Right renal cortex interstitium (tissue), 3 donors: ENCODE measurements at places on chromosomes 6 and 20.

- DNase-seq, result peak; percentile 60
These were observed 8.3 kb downstream of the CEP250 start for GRCh38 chr20:35463455-35464300.

GRCh38 chr6:9783567-9783966 lies 631.3 kb downstream of the TFAP2A start:
- DNase-seq, result no peak

GRCh38 chr6:36197739-36198221 lies 1.2 kb downstream of the BRPF3 start:
- no peak for DNase-seq

- no peak for DNase-seq
These were observed 3.5 kb downstream of the COL9A3 start for GRCh38 chr20:62820208-62820961.

DNA sequence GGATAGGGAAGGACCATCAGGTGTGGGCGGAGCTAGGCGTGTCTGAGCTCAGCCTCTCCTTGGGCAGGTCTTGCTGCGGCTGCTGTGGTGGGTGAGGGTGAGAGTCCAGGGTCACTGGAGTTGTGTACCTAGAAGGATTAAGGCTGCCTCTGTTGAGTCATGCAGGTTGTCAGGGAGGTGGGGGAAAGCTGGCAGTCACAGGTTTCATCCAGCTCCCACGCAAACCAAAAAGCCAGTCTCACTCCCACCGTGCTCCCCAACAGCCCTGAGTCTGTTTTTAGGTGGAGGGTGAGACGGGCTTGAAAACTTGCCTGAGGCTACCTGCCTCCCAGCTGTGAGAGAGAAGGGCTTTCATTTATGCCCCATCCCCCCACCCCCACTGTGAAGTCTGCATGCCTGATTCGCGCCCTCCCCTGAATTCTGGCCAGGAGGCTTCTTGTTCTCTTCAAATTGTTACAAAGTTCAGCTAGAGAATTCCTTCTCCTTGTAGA lies 161.5 kb downstream of the MYLK4 start:
- no peak for DNase-seq

DNA sequence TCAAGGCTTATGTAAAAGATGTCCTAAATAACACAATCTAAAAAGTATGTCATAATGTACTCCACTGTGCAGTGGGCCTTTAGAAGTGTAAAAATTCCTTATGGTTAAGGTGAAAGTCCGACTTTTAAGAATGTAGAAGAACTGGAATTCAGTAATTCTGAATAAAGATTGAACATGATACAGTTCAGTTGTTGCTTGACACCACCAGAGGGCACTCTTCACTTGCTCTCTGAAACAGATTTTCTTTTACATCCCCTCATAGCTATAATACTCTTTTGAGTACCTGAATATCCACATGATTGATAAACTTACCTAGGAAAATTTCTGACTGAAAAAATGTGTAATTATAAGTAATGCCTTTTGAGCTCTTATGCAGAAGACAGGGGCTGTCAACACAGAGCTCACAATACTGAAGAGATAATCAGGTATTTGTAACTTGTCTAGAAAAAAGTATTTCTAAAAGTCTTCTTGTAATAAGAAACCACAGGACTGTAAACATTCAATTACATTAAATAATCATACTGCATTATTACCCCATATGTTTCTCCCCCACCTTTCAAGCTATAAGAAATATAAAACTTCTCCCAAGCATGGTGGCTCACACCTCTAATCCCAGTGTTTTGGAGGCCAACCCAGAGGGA lies 92.1 kb downstream of the POPDC3 start:
- DNase-seq, result peak; percentile 25

DNA sequence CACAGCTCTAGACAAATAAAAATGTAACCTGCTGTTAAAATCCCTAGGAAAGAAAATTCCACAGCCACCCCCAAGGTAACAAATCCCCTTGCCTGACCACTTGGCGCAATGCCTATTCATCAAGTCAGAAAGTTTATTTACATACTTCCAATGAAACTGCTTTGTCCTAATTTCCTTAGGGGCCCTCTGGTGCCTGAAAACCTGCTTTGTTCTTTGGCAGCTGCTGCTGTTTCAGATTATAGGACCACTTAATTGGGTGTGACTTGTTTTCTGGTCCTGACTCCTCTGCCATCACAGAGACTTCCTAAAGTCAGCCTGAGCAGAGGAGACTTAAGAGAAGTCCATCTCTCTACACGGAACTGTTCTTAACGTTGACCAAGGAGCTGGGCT lies 323.6 kb downstream of the UBE3D start:
- DNase-seq, result no peak

GRCh38 chr6:150068720-150069648 lies at the start of gene ULBP3:
ULBP3 (minus strand) TSS chr6:150069121; CDS start chr6:150069066, 55 bp downstream.
- peak; percentile 70 for DNase-seq

DNA sequence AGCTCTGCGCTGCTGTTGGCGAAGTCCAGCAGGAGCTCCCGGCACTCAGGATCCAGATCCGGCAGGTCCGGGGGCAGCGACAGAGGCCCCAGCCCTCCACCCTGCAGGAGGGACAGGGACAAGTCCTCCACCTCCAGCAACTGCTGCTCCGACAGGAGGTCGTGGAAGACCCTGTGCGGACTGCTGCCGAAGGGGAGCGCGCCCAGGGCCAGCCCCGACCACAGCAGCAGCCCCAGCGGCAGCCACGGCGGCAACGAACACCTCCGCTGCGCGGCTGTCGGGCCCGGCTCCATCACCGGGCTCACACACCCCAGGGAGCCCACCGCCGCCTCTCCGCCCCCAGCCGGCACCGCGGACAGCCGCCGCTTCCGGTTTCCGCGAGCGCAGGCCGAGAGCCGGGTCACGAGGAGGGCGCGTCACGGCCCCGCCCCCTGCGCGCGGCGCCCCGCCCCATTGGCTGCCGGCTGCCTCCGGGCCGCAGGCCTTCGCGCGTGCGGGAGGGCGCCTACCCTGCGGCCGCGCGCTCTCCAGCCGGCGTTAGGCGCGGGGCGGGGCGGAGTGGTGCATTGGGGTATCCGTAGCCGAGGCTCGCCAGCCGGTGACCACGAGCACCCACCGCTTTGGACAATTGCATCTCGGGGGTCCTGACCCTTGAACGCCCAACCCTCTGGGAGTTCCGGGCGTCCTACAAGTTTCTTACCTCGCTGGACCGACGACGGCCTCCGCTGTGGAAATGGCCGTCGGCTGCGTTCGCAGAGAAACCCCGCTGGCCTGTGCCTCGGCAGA lies at the start of gene OSTM1:
Gene OSTM1, minus strand, starts transcription at position 383 of the 786 bp plus-strand sequence. Its CDS starts 90 bp downstream, at position 293.
- DNase-seq, result peak; percentile 58

DNA sequence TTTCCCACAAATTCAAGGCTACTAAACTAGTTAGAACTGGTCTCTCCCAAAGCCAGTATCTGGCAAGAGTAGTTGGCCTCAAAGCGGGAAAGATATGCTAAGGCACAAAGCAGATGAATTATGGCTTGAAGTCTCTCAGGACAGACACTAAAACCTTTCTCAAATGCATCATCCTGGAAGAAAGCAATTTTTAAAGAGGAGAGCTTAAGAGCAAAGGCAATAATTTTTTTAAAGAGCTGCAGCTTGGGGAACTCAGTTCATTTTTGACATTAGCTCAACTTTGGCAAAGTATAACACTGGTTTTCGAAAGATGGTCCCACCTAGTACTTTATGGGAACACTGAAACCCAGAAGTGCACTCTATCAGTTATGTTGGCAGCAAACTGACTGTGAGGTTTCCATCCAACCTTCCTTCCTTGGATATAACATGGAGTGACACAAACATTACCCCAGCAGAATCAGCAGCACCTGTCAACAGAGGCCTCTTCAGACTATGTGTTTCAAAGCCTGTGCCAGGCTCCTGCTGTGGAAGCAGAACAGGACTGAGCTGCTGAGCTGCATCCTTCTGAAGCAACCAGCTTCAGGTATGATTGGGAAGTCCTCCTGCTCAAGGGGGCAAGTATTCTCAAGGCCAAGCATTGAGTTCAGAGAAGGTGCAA lies 852.3 kb upstream of the HS3ST5 start:
- DNase-seq, result no peak
